ENCODE measurements at places on chromosomes 1 and 21.

- peak overlapping the region; percentile 98 for H3K27ac ChIP-seq
- no peak overlapping the region for H3K4me3 ChIP-seq
- DNase-seq: no peak
- peaks cover 34% of the 10 kb centered on the region for H3K4me1 ChIP-seq
- peaks cover 14% of the 10 kb centered on the region for H3K36me3 ChIP-seq
- no peaks in the 10 kb centered on the region for H3K27me3 ChIP-seq
Observed at GRCh38 chr1:234597894-234598293, 12.1 kb downstream of the IRF2BP2 start.

DNA sequence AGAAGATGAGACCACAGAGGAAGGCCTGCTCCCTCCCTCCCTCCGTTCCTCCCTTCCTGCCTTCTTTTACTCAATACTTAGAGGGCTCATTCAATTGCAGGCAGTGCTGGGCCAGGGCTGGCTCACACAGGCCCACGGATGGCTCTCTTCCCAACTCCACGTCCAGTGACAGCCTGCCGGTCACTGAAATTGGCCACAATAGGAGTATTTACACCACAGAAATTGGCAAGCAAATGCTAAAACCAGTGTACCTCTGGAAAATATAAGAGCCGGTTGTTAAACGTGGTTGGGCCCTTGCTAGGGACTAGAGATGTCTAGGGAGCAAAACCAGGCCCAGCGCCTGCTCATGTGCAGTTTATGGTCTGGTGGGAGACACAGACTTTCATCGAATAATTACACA is 72.4 kb upstream of the TMEM51 start:
- no peak overlapping the region for H3K27ac ChIP-seq
- H3K4me3 ChIP-seq: no peak overlapping the region
- H3K4me1 ChIP-seq: no peaks in the 10 kb centered on the region

GRCh38 chr1:236556606-236557005 is 32.8 kb downstream of the LGALS8 start:
- peaks cover 83% of the 10 kb centered on the region for H3K36me3 ChIP-seq
- no peak overlapping the region for H3K27ac ChIP-seq
- H3K4me1 ChIP-seq: no peaks in the 10 kb centered on the region
- no peak overlapping the region for H3K4me3 ChIP-seq

GRCh38 chr1:184014271-184014670 is 23.3 kb downstream of the COLGALT2 start:
- H3K4me1 ChIP-seq: no peaks in the 10 kb centered on the region
- no peak overlapping the region for H3K4me3 ChIP-seq
- H3K27ac ChIP-seq: no peak overlapping the region
- H3K36me3 ChIP-seq: no peaks in the 10 kb centered on the region
- no peak for DNase-seq
- H3K27me3 ChIP-seq: no peaks in the 10 kb centered on the region

DNA sequence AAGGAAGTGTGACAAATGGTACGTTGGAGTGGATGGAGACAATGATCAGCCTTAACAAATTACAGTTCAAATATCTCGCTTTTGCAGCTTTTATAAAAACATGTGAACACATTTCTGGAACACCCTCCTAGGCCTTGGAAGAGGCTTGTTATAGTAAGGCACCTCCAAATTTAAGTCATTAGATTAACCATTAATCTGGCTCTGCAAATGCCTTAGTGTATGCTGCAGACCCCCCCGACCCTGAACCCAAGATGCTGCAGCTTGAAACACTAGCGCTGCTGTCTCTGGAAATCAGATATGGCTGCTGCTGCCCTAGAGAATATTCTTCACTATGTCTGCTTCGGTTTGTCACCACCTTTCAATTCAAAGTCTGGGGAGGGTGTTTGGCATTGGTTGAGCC is 196.4 kb downstream of the MIS18A start:
- no peaks in the 10 kb centered on the region for H3K36me3 ChIP-seq
- H3K27me3 ChIP-seq: peaks cover 11% of the 10 kb centered on the region
- no peak for DNase-seq
- no peak overlapping the region for H3K4me3 ChIP-seq
- no peaks in the 10 kb centered on the region for H3K4me1 ChIP-seq

DNA sequence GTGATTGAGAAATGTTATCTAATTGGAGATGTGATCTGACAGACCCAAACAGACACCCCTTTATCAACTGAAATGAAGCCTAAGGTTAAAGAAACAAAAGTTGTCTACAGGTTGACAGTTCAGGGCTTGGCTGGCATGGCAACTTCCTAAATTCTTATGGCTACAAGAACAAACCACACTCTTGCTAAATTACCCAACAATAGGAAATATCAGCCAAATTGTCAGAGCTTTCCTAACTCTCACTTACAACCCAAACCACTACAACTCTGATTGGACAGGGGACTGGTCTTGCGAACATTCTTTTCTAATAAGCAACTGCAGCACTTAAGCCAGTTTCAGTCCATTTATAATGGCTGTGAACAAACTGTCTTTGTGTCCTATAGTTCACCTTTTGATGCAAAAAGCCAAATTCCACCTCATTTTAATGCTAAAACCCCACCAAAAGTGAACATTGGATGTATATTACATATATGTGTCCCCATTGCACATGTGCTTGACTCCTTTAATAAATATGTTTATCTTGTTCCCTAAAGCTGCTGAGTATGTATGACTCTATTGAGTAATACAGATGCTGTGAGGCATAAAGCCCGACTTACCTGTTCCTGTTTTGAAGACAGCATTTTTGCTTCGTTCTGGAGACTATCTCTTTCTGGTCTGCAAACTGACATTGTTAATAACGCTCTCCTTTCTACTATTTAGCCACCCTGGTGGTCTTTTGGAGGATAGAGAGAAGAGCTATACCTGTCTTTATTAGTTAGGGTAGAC is 101.3 kb upstream of the HMCN1 start:
- no peak overlapping the region for H3K27ac ChIP-seq
- peaks cover 12% of the 10 kb centered on the region for H3K4me1 ChIP-seq

DNA sequence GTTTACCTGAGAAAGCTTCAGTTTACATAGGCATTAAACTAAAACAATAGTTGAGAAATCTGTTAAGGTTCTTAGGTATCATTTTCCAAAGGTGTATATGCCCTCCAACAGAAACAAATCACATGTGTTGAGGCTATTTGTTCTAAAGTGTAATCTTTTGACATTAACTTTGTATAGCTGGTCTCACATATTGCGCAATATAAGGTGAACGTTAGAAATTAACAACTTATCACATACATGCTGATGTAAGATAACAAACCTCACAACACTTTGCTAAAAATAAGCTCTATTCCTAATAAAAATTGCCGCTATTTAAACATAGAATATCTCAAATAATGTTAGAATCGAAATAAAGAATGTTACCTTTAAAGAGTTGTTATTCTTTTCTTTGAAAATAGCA is 340.6 kb downstream of the SRGAP2C start:
- H3K27ac ChIP-seq: no peak overlapping the region
- H3K36me3 ChIP-seq: no peaks in the 10 kb centered on the region
- no peak for DNase-seq
- no peaks in the 10 kb centered on the region for H3K4me1 ChIP-seq

GRCh38 chr1:31651766-31652165 is 7.1 kb upstream of the PEF1 start:
- DNase-seq: no peak
- H3K4me1 ChIP-seq: no peaks in the 10 kb centered on the region
- no peak overlapping the region for H3K4me3 ChIP-seq
- H3K27ac ChIP-seq: no peak overlapping the region
- no peaks in the 10 kb centered on the region for H3K27me3 ChIP-seq

GRCh38 chr1:42937836-42938644 is 20.6 kb downstream of the SLC2A1 start:
- peaks cover 91% of the 10 kb centered on the region for H3K4me1 ChIP-seq
- H3K27ac ChIP-seq: peak overlapping the region; percentile 99
- H3K36me3 ChIP-seq: peaks cover 93% of the 10 kb centered on the region
- peak; percentile 42 for DNase-seq

DNA sequence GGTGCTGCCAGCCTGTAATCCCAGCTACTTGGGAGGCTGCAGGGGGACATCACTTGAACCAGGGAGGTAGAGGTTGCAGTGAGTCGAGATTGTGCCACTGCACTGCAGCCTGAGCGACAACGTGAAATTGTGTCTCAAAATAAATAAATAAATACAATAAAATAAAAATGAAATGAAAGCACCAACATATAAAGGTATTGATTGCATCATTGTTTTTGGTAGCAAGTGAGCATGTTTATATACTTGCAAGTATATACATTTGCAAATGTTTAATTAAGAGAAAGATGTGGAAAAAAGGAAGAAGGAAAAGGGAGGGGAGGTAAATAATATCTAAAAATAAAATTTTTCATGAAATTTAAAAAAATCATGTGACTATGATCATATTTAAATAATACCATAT is 32.8 kb upstream of the NRIP1 start:
- H3K27me3 ChIP-seq: no peaks in the 10 kb centered on the region
- no peaks in the 10 kb centered on the region for H3K4me1 ChIP-seq
- H3K4me3 ChIP-seq: no peak overlapping the region
- H3K36me3 ChIP-seq: no peaks in the 10 kb centered on the region

DNA sequence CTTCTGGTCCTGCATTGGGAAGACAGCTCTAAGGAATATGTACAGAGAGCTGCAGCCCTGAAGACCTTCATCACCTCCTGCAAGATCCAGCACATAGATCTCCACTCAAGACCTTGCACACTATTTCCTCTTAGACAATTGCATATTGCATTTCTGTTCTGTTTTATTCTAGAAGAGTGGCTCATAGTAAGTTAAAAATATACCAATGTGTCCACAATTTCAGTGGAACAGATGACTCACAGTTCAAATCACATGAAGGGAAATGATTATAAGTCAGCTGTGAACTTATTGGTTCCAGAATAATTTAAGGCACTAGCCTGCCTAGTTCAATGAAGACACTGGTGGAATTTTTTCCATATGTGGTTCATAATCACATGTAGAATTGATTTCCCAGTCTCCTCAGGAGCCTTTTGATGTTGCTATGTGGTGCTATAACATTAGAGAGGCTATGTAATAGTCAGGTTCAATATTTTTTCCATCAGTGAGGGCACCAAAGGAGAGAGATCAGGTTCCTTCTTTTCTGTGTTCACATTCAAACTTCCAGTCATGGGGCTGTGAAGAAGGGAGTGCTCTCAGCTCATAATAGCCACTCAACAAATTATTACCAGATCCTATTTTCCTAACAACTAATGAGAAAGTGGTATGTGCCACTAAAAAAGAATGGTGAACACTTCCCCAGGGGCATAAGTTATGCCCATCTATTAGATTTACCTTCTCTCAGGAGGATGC is 9.8 kb upstream of the AK5 start:
- no peaks in the 10 kb centered on the region for H3K4me1 ChIP-seq
- H3K36me3 ChIP-seq: no peaks in the 10 kb centered on the region
- H3K4me3 ChIP-seq: no peak overlapping the region
- H3K27me3 ChIP-seq: peaks cover 4% of the 10 kb centered on the region
- DNase-seq: no peak

GRCh38 chr1:106584107-106584506 is 472.4 kb upstream of the PRMT6 start:
- H3K27ac ChIP-seq: no peak overlapping the region
- H3K4me1 ChIP-seq: no peaks in the 10 kb centered on the region
- no peak for DNase-seq
- no peaks in the 10 kb centered on the region for H3K27me3 ChIP-seq

GRCh38 chr1:202642619-202643291 is 67.5 kb downstream of the SYT2 start:
- H3K36me3 ChIP-seq: no peaks in the 10 kb centered on the region
- no peaks in the 10 kb centered on the region for H3K4me1 ChIP-seq
- H3K27me3 ChIP-seq: peaks cover 40% of the 10 kb centered on the region
- H3K27ac ChIP-seq: no peak overlapping the region
- no peak for DNase-seq

GRCh38 chr21:36433059-36433709 is 46.7 kb downstream of the CLDN14 start:
- H3K4me1 ChIP-seq: peaks cover 34% of the 10 kb centered on the region
- no peak for DNase-seq
- no peak overlapping the region for H3K4me3 ChIP-seq

GRCh38 chr1:13813398-13814012 is 113.5 kb downstream of the PRDM2 start:
- H3K27me3 ChIP-seq: no peaks in the 10 kb centered on the region
- no peak overlapping the region for H3K27ac ChIP-seq
- H3K36me3 ChIP-seq: no peaks in the 10 kb centered on the region
- no peak overlapping the region for H3K4me3 ChIP-seq
- no peaks in the 10 kb centered on the region for H3K4me1 ChIP-seq
- DNase-seq: no peak

DNA sequence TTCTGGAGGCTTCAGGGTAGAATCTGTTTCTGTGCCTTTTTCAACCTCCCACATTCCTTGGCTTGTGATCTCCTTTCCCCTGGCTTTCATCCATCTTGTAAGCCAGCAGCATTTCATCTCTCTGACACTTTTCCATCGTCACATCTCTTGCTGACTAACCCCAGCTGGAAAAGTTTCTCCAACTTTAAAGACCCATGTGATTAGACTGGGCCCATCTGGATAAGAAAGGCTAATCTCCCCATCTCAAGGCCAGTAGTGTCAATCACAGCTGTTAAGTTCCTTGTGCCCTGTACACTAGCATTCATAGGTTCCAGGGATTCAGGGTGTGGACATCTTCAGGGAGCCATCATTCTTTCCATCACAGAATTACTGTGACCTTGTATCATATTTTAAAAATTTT is 452.1 kb downstream of the TTLL7 start:
- no peak for DNase-seq
- H3K36me3 ChIP-seq: no peaks in the 10 kb centered on the region
- H3K27ac ChIP-seq: no peak overlapping the region
- H3K4me3 ChIP-seq: no peak overlapping the region

GRCh38 chr21:43287111-43287760 is 118.4 kb downstream of the CRYAA start:
- DNase-seq: peak; percentile 21
- H3K4me3 ChIP-seq: no peak overlapping the region
- H3K27ac ChIP-seq: no peak overlapping the region
- no peaks in the 10 kb centered on the region for H3K27me3 ChIP-seq
- no peaks in the 10 kb centered on the region for H3K4me1 ChIP-seq

GRCh38 chr1:215032911-215033526 is 49.5 kb upstream of the KCNK2 start:
- H3K4me3 ChIP-seq: no peak overlapping the region
- H3K4me1 ChIP-seq: no peaks in the 10 kb centered on the region
- H3K27me3 ChIP-seq: no peaks in the 10 kb centered on the region
- no peak overlapping the region for H3K27ac ChIP-seq
- H3K36me3 ChIP-seq: no peaks in the 10 kb centered on the region

DNA sequence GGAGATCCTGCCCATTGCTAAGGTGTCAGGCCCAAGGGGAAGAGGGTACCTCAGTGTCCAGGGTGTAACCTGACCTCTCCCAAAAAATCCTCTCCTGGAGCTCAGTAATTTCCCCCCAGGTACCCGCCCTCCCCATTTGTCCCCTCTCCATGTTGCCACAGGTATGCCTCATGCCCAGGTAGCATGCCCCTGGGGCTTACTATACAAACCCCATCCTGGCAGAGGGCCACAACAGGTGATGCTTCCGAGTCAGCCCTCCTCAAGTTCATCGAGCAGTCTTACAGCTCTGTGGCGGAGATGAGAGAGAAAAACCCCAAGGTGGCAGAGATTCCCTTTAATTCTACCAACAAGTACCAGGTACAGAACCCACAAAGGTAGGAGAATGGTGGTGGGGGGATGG is 15.7 kb downstream of the ATP1A4 start:
- H3K27me3 ChIP-seq: no peaks in the 10 kb centered on the region
- H3K4me1 ChIP-seq: peaks cover 6% of the 10 kb centered on the region
- DNase-seq: no peak
- H3K4me3 ChIP-seq: no peak overlapping the region
- H3K36me3 ChIP-seq: no peaks in the 10 kb centered on the region
- H3K27ac ChIP-seq: no peak overlapping the region

- H3K4me3 ChIP-seq: no peak overlapping the region
- H3K27ac ChIP-seq: no peak overlapping the region
- no peaks in the 10 kb centered on the region for H3K36me3 ChIP-seq
- H3K27me3 ChIP-seq: no peaks in the 10 kb centered on the region
- H3K4me1 ChIP-seq: no peaks in the 10 kb centered on the region
Observed at GRCh38 chr1:217472915-217473314, 158.0 kb downstream of the GPATCH2 start.

All from RWPE2 (cell line).